ENCODE measurements at places on chromosomes 5 and 9. TPM values are rescaled to one million over a fixed set of nuclear protein-coding genes. Genes with fewer than 3 reads are reported as not detected.

GRCh38 chr5:14218897-14219573 is 75.9 kb downstream of the TRIO start:
- no peak for DNase-seq

SLC6A7 gene
- not detected for polyA plus RNA-seq

HAVCR2 gene
- polyA plus RNA-seq = 0.90 TPM

DNA sequence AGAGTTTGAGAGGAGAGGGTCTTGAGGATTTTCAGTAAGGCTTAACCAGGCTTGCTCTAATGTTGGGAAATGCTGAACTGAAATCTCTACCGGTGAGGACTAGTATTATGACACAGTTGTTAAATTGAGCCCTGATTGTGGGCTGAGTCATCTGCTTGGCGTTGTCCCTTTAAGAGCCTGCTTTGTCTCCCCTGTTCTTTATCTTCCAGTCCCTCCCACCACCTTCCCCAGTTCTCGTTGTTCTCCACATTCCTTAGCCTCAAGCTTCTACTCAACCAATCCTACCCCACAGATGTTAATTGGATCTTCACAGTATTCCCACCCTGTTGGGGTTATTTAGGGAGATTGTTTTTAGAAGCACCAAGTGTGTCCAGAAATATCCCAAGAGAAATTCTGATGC is 57.6 kb downstream of the ANKRD55 start:
- DNase-seq = no peak

DNA sequence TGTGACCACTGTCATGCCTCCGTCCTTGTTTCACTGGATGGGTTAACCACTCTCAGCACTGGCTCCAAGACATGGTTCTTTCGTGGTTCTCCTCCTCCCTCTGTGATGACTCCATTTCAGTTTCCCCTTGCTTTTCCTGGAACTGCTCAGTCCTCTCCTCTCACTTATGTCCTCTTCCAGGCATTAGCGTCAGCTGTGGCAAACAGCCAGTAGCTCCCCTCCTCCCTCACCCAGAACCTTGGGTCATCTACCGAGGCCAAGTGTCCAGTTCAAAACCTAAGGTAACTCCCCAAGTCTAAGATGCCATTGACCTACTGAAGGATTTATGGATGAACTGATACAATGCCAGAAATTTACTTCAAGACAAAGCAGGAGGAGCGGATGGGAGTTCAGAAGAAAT is 9.8 kb upstream of the CORO2A start:
- DNase-seq = peak; percentile 1

All from psoas muscle (tissue), 8 donors.